ENCODE measurements at places on chromosomes 4 and X. TPM values are rescaled to one million over a fixed set of nuclear protein-coding genes. Genes with fewer than 3 reads are reported as not detected.
A peak's percentile ranks its signal among the peaks of the same experiment; 100 is the strongest.

SH3D19 gene
- not detected for total RNA-seq

RHOXF2 gene
- total RNA-seq: not detected

MORC4 gene
- 8.4 TPM for total RNA-seq

TENM3 gene
- not detected for total RNA-seq

KDR gene
- not detected for total RNA-seq

- no peak for DNase-seq
Observed at GRCh38 chr4:53498706-53499105, 92.6 kb downstream of the LNX1 start.

DNA sequence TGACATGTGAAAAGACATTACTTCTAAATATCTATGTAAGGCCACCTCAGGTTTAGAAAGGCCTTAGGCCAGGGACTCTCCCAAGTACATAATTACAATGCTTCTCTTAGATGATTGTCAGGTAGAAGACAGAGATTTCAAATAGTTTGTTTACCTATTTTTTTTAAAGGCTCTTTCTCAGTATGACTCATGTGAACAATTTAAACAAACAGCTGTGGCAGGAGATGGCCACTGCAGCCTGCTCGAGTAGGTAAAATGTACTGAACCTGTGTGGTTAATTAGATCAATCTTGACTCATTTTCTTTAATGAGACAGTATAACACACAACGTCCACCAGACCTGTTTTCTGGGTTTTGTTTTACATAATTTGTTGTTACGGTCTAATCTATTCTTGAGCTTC lies 50.2 kb downstream of the LEF1 start:
- DNase-seq: peak; percentile 49

DNA sequence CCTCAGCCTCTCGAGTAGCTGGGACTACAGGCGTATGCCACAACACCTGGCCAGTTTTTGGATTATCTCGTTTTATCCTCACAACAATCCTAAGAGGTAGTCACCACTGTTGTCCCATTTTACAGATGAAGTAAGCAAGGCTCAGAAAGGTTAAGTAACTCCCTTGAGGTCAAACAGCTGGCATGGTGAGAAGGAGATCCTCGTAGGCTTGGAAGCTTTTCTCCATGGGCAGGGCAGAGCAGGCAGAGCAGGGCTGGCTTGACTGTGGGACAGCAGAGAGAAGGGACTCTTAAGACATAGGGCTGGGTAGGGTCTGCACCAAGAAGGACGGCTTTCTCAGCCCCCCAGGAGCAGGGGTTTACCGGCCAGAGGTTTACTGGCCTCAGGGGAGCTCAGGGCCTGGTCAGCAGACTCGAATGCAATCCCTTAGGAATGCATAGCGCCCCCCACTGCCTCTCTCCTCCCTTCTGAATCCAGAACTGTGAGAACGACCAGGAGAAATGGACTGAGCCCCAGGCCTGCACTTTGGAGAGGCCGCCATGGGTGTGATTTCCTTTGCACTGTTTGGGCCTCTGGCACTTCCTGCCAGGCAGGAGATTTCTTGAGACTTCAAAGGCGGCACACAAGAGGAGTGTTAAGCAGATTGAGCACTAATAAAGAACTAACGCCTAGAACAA lies 14.0 kb upstream of the CDKN2AIP start:
- no peak for DNase-seq

ERAS gene
- not detected for total RNA-seq

Measured in activated CD8-positive, alpha-beta memory T cell treated with anti-CD3 and anti-CD28 coated beads, Interleukin-2, amount 10 ng/mL, durations not matched to agents 7 days and 5 days (primary cell).